Esophagus squamous epithelium (tissue), 5 donors: ENCODE measurements at places on chromosomes 2 and 18.

- no peak for DNase-seq
Measured at GRCh38 chr2:227237786-227238185, 73.4 kb downstream of the COL4A3 start.

DNA sequence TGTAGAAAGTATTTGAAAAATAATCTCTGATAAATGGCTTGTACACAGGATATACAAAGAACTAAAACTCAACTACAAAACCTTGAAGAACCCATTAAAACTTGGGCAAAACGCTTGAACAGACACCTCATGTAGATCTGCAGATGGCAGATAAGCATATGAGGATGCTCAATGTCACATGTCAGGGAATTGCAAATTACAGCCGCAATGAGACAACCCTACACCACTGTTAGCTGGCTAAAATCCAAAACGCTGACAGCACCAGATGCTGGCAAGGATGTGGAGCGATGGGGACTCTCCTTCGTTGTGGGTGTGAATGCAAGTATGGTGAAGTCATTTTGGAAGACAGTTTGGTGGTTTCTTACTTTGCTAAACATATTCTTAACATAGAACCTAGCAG is 53.7 kb downstream of the SNTG2 start:
- no peak for DNase-seq

- no peak for DNase-seq
Measured at GRCh38 chr2:85843543-85843942, 45.2 kb downstream of the ST3GAL5 start.

DNA sequence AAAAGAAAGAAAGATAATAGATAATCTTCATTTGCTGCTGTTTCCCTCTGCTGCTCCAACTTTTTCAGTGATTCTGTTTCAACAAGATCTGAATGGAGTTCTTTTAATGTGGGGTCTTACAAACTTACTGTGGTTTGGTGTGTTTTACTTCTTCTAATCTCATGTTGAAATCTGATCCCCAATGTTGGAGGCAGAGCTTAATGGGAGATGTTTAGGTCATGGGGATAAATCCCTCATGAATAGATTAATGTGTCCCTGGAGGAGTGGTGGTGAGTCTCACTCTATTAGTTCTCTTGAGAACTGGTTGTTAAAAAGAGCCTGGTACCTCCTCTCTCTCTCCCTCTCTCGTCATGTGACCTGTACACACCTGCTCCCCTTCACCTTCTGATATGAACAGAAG is 442.4 kb downstream of the EPHA4 start:
- DNase-seq: no peak

DNA sequence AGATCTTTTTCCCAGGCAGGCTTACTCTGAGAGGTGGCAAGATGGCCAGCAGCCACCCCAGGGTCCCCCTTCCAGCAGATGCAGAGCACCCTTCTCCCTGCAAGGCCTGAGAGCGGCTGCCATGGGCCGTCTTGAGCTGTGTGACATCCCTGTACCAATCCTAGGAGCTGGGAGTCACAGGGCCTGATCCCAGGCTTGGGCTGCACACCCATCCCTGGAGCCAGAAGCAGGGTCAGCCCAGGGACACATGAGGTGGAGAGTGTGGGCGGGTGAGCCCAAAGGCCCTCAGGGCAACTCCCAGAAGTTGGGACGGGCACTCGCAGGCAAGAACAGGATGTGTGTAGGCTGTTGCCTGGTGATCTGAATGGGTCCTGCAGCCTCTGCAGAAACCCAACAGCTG is 40.5 kb downstream of the CROCC2 start:
- DNase-seq: no peak

- no peak for DNase-seq
Measured at GRCh38 chr2:113219889-113220641, 46.3 kb downstream of the PSD4 start.
